ENCODE measurements at places on chromosomes 5 and 9. TPM values are rescaled to one million over a fixed set of nuclear protein-coding genes. Genes with fewer than 3 reads are reported as not detected.

The SAXO1 gene
- 0.04 TPM for total RNA-seq

DNA sequence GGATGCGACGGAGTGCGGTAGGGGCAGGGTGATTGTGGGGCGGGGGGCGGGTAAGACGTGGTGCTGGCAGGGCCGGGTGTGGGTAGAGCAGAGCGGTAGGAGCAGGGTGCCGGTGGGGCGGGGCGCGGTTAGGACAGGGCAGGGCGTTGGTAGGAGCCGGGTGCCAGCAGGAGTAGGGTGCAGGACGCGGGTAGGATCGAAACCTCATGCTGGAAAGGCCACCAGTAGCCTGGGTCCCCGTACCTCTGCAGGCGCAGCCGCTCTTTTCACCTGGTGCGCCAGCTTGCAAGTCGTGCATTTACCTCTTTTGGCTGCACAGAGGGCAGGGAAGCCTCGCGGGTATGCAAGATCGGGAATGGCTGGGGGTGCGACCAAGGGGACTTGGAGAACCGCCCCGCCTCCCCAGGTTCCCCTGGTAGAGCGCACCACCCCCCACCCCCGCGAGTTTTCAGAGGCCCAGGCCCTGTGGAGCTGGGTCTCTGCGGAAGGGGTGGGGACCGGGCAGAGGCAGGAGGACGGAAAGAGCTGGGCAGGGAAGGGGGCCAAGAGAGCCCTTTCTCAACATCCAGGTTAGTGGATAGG, 104.8 kb upstream of the SIMC1 start:
- no peak for DNase-seq

DNA sequence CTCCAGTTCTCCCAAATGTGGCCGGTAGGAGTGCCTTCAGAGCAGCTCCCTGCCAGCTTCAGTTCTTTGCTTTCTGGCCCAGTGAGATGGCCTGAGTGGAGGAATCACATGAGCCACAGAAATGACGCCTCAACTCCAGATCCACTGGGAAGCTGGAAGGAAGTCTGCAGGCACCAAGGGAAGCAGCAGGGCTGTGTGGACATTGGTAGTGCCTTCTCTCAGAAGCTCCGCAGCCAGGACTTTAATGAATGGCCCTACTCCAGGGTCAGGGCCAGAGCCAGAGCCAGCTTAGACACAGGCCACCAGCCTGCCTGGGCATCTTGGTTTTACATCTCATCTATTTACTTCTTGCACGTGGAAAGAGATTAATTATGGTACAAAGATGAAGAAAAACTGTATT, 12.0 kb upstream of the PSMB7 start:
- no peak for DNase-seq

The TTC16 gene
- not detected for total RNA-seq

DNA sequence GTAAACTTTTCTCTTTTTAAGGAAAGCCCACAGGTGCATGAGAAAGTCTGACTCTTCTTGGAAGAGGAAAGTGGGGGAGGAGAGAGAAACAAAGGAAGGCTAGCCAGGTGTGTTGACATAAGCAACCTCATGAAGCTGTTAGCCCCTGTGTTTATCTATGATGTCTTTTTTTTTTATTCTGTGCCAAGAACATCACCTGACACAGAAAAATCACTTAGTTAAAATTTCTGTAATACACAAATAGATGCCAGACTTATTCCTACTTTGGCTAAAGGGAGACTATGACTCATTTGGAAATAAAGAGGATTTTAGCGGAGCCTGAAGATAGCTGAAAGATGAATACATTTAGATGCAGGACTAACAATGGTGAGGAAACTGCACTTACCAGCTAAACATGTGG, 58.3 kb downstream of the BAAT start:
- no peak for DNase-seq

GRCh38 chr9:113857875-113858274, 18.2 kb upstream of the ZNF618 start:
- DNase-seq = peak; percentile 52

- DNase-seq = peak; percentile 53
These were observed 162.7 kb downstream of the C9orf50 start for GRCh38 chr9:129458155-129458661.

DNA sequence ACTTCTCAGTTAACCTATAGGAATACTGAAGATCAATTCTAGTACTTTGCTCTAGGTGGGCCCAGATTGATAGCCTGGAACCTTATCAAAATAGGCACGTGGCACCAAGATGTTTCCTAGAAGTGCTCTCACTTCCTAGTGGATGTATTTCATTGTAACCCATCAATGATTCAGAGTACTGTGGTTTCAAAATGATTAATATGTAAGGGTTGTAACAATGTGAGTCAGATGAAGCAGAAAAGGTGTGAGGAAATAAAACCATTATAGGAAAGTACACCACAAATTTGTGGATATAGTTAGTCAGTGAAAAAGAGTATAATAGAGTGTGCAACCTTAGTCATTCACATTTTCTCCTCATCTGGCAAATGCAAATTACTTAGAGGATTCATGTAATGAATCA, 177.3 kb upstream of the FST start:
- no peak for DNase-seq

DNA sequence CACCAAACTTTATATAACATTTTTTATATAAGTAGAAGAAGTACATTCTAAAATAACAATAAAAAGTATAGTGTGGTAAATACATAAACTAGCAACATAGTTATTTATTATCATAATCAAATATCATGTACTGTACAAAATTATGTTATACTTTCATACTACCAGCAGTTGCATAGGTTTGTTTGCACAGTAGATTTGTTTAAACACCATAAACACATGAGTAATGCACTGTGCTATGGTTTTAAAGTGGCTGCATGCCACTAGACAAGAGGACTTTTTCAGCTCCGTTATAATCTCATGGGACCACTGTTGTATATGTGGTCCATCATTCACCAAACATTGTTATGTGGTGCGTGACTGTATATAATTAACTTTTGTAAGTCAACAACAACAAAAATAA, 137.6 kb downstream of the DRD1 start:
- no peak for DNase-seq

The MYMK gene
- total RNA-seq = 23.0 TPM

- peak; percentile 32 for DNase-seq
These were observed 50.9 kb upstream of the STARD4 start for GRCh38 chr5:111563031-111563822.

DNA sequence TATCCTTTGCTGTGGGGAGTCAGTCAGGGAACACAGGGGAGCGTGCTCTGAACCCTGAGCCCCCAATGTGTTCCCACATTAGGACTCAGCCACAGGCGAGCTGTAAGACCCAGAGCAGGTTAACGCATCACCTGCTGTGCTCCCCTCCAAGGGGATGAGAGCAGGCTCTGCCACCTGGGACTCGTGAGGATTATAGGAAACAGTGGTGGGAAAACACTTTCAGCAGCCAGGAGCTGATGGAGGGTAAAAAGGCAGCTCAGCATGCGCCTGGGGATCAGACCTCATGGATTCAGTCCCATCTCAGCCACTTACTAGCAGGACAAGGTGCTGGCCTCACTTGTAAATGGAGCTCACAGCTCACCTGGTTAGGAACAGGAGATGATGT, 9.2 kb downstream of the JADE2 start:
- DNase-seq = no peak

The HCN1 gene
- total RNA-seq = 1.3 TPM

DNA sequence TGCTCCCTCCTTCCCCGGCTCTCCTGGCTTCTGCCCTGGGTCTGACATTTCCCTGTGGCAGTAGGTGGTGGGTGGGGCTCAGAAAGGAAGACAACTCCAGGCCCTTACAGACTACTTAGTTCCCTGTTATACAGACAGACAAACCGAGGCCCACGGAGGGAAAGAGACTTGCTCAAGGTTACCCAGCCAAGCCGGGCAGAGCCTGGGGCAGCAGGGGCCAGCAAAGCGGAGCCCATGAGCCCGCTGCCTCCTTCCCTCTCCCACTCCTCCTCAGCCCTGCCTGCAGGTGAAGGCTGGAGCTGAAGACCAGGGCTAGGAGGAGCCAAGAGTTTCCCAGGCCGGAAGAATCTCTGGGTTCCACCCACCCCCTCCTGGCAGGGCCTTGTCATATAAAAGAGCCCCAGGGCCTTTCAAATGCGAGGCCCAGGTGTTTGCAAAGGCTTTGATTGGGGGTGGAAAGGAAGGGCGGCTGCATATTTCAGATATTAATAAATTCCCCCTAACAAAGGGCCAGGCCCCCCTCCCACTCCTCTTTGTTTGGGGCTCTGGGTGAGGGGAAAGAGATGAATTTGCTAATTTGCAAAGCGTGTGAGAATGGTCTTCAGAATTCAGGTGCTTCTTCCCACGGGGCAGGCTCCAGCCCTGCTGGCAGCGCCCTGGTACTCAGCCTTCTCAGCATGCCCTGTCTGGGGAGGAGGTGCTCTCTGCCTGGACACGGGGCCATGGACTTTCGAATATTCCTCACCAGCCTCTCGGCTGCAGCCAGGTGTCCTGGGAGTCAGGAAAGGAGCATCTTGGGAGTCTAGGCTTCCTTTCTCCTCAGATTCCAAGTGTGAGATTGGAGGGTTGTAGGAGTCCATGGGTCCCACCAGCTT, 21.5 kb downstream of the SLC6A7 start:
- no peak for DNase-seq

DNA sequence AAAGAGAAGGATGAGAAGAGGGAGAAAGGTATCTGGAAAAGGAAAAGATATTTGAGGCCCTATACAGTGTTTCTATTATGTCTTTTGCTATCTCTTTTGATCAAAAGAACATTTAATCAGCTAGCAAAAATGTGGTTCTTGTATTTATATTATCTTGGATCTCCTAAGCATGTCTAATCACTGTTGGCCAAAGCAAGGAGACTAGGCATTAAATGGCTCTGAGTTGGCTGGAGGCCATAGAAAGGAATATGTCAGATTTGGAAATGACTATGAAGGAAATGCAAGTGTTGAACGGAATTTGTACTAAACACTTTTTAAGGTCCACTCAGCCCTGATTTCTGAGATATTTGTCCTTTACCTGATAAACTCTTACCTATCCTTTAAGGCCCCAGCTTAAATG, 22.4 kb upstream of the THG1L start:
- DNase-seq = peak; percentile 37

The FAT2 gene
- 0.40 TPM for total RNA-seq

GRCh38 chr5:134554319-134555222, 29.1 kb downstream of the JADE2 start:
- DNase-seq = no peak

DNA sequence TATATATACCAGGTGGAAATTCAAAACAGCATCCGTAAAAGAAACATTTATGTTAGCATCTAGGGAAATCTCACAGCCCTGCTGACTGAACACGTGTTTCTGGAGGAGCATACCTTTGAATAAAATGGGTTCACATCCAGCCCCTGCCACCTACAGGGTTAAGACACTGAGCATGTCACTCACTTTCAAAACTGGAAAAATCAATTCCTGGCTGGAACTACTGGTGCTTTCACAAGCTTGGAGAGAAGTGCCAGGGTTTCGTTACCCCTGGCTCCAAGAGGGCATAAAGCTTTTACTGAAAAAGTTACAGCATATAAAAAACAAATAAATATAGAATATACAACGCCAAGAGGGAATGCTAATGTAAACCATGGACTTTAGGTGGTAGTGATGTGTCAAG, 48.0 kb downstream of the SERINC5 start:
- no peak for DNase-seq

DNA sequence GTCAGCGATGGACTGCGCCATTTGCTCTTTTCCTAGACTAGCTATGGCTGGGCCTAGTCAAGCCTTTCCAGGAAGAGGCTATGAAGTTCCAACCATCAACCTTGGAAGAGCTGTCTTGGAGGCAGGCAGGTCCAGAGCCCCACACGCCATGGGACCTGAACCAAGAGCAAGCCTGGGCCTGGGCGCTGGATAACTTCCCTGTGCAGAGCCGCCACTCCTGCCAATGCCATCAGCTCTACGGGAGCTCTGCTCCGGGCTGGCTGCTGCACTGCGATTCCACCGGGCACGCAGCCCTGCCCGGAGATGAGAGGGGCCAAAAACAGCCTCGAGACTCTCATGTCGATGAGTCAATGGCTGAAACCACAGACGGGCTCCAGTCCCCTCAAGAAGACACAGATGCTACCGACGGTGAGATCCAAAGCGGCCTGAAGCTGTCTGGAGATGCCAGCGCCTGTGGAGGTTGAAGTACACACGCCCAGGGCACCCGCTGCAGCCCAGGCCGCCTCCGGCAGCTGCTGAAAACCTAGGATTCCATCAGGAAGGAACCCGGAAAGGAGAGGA, 103.7 kb upstream of the SELENOP start:
- DNase-seq = no peak

The MSX2 gene
- 0.35 TPM for total RNA-seq

GRCh38 chr5:78633700-78634099, 14.9 kb downstream of the LHFPL2 start:
- DNase-seq = no peak

DNA sequence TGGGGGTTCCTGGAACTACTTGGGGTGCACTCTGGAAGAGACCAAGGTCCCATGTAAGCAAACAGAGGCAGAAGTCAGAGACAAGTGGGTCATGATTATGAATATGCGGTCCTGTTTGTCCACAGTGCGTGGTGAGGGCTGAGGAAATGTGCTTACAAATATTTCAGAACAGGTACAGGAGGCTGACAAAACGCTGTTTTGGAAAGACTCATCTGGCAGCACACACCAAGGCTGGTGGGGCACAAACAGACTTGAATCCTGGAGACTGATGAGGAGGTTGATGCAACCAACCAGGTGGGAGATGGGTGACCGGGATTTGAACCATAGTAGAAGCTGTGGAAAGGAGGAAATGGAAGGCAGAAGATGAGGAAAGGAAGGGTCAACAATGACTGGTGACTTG, 83.8 kb downstream of the ADRB2 start:
- DNase-seq = no peak

DNA sequence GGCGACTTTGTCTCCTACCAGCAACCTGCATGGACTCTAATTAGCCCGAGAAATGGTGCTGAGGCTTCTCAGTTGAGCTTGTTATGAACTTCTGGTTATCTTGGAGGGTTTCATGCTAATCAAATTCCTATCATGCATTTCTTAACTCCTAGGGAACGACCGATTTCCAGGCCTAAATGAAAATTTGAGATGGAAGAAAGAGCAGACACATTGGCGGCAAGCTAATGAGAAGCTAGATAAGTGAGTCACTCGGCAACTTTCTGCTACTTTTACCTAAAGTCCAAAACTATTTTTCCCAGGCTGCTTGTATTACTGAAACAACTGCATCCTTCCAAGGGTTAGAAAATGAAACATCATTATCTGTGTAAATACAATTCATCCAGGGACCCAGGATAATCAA, 207.2 kb downstream of the DOCK8 start:
- DNase-seq = no peak

DNA sequence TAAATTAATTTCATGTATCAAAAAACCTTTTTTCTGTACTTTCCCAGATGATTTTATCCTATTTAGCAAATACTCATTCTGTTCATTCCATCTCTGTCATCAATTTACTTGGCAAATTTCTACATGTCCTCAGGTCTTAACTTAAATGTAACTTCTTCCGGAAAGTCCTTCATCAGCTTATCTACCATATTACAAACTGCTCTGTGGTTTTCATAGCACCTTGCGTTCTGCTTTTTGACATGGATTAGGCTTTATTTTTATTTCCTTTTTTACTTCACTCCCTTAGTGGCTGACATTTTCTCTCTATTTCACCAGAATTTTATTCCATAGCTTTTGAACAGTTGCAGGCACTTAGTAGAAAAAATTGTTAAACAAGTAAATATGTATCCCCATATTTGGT, 1040.8 kb downstream of the TAF11L14 start:
- DNase-seq = no peak

The CARTPT gene
- total RNA-seq = not detected

The EGFLAM gene
- total RNA-seq = 38.0 TPM

The PCDHA13 gene
- total RNA-seq = 0.04 TPM

GRCh38 chr9:126915281-126915816, 767 bp downstream of the RALGPS1 start:
- DNase-seq = peak; percentile 21

The ZNF608 gene
- 19.5 TPM for total RNA-seq

GRCh38 chr9:136061405-136061804, 33.7 kb downstream of the NACC2 start:
- no peak for DNase-seq

Measured in muscle of leg (tissue), 16 donors.